NCI-H1092 treated with DMSO at 0.1 percent for 48 hours (cell line): ENCODE measurements at places on chromosomes 2 and 18.

DNA sequence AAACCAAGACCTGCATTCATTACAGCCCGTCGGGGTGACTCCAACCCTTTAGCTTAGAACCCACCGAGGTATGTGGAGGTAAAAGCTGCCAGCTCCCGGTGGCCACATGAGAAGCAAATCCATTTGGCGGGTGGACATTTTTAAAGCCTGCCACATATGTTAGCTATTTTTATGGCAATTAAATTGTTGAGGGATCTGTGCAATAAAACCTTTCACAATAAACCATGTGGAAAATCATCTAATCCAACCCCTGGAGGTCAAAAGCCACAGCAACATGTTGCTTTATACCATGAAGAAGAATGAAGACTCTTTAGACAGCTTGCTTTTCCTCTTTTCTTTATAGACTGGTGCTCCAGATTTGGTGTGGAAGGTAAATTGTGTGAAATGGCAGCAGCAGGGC is 176.3 kb downstream of the AGPS start:
- no peak for DNase-seq

DNA sequence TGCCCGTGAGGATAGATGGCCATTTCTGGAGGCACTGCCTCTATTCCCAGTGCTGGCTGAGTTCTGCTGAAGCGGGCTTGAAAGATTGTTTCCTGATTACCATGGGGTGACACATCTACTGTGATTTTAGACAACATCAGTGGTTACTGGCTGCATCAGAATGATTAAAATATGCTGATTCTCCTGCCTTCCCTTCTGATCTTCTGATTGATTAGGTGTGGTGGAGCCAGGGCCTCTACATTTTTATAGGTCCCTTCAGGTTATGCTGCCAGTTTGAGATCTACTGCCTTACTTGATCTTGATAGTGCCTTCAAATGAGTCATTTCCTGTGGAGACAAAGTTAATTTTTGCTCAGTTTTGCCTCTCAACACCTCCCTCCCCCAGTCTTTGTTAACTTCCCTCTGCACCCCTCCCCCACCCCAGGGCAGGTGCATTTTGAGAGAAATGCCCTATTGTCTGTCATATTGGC is 31.6 kb upstream of the SNORC start:
- DNase-seq = no peak

GRCh38 chr2:102895376-102895775 is 133.5 kb downstream of the TMEM182 start:
- DNase-seq = no peak

DNA sequence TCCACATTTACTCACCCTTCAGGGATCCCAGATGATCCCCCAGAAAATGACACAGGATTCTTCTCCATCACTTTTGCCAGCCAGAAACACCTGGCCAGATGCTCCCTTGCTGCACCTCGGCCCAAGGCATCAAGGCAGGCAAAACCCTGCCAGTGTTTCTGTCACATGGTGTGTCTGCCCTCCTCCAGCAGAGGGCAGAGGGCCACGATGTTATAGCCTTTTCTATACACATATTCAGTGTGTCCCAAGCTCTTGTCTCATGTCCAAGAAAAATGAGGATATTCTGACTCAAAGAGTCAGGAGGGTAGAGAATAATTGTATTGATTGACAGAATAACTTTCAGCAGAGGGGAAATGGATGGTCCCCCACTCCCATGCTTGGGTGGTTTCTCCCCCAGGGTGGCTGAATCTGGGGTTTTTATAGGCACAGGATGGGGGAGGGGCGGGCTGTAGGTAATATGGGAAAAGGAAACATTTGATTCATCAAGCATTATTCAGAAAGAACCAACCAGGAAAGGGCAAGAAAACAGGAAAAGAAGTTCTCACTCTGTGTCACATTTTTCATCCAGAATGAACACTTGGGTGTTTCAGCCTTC is 933.9 kb downstream of the TRIB2 start:
- DNase-seq = no peak

- no peak for DNase-seq
Observed at GRCh38 chr18:23737578-23737977, 48.3 kb downstream of the LAMA3 start.
